ENCODE measurements at places on chromosomes 4 and X.

DNA sequence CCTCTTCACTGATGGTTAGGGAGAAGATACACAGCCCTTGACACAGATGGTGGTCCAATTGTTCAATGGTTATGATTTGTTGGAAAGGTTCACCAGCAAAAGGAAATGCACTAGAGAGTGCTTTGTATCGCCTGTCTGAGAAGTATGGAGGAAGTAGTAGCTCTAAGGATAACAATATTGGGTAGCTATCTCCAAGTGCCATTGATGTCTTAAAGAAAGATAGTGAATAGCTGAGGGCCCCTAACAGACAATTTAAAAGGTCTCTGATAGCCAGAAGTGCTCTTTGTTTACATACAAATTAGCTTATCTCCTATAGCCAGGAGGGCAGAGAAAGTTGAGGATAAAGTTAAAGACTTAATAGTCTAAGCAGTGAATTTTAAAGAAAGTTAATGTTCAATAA is 33.9 kb upstream of the BLTP1 start:
- DNase-seq, result no peak

DNA sequence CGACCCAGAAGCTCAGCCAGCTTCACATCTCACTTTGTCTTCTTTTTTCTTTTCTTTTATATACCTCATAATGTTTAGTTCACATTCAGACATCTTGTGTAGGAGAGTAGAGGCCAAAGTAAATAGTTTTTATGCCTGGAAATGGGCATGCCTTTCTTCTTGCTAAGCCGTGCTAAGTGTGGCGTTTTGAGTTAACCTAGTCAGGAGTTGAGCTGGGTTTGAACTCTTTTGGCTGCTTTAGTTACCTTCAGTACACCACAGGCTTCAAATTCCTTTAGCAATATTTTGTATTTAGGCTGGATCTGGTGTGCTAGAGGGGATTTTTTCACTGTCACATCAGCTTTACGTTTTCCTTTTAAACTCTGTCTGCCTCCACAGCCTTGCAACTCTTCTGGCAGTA is 300.8 kb downstream of the ZNF674 start:
- no peak for DNase-seq

GRCh38 chr4:61817071-61817470 is 616.9 kb downstream of the ADGRL3 start:
- DNase-seq, result no peak

DNA sequence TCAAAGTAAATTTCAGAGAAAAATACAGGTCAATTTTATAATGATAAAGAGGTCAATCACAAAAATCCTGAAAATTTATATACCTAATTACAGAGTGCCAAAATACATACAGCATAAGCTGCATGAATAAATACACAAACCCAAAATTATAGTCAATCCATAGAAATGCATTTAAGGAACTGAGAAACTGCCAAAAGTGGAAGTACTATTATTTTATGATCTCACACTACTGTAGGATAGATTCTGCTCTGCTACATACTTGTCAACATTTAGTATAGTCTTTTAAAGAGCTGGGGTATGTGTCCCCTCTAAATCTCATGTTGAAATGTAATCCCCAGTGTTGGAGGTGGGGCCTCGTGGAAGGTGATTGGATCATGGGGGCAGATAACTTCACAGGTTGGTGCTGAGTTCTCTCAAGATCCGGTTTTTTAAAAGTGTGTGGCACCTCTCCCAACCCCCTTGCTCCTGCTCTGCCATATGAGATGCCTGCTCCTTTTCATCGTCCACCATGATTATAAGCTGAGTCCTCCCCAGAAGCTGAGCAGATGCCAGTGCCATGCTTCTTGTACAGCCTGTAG is 31.8 kb downstream of the CHIC2 start:
- no peak for DNase-seq

GRCh38 chrX:124435616-124436015 is 89.3 kb downstream of the SH2D1A start:
- DNase-seq, result no peak

DNA sequence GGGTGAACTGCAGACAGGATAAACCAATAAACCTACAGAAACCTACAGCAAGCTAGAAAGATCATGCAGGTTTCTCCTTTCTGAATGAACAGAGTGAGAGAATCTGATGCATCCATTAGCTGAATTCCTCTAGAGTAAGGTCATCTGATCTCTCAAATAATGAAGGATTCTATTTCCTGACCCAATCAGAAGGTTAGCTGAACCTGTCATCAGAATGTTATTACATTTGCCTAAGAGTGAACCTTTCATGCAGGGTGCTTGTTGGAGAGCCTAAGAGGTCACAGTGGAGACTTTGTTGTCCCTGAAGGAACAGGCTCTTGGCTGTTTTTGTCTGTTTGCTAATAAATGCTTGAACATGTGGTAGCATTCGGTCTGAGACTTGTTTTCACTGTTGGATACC is 24.0 kb downstream of the MEPE start:
- DNase-seq, result no peak

DNA sequence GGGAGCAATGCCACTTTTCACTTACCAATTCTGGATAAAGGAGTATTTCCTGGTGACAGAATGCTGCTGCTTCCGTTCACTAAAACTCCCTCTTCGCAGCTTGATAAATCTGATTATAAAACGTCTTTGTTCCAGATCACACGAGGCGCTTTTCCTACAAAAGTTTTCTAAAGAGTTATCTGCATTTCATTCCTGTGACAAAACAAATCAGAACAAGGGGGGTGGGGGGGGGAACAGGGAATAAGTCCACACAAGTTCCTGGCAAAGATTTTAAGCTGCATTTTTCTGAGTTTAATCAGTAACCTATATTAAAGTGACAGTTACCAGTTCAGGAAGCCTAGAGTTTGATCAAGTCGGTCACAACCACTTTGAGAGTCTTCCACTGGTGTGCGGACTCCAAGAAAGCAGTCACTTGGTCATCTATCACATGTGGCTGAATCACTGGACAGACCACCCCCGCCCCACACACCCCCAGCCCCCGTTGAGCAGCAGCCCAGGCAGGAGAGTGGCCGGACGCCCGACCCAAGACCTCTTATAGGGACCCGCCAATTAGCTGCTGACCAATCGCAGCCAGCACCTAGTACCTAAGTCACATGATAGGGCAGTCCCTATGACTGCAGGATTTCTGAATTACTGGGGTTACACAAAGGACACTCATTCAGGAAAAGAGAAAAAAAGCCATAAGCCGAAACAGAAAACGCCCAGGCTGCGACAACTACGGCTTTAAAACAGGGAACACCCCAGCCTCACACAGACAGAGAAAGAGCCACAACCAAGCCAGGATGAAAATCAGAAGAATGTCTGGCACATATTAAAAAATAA is 569.3 kb upstream of the DIPK2B start:
- DNase-seq, result peak; percentile 79

DNA sequence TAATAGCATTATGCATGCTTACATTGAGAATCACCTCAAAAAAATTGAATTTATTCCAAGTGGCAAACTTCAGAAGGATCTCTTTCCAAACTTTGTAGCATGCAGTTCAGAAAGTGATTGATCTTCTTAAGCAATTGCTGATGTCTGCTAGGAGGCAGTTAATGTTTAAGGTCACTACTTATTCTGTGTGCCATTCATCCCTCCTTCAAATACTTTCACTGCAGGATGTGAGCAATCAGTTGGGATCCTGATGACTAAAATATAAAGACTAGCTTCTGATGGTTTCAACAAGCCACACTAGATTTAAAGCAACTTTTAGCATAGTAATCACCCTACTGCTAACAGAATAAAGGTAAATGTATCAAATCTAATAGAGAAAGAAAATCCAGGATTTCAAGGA is 414.1 kb downstream of the ADGRL3 start:
- no peak for DNase-seq

DNA sequence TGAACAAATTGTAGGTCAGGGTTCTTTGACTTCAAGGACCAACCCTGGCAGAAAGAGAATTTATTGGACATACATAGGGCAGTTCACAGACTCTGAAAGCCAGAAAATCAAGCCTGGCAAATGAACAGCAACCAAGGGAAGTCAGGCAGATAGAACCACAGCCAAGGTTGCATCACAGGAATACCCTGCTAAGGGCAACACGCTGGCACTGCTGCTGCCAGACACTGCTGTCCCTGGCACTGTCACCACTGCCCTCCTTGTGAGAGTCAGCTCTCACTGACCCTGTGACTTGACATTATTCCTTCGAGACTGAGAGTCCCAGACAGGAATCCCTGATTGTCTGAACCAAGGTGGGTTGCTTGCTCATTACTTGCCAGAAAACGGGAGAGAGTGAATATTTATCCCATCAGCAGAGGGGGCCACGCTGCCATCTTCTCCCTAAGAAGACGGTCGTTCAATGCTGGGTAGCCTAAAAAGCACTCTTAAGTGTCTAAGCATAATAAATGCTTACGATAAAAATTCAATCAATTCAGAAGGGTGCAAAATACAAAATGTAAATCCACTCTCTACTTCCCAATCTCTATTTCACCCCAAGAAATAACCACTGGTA is 23.2 kb upstream of the PTTG2 start:
- DNase-seq, result no peak

- DNase-seq, result no peak
Measured at GRCh38 chr4:141074098-141074878, 59.0 kb downstream of the RNF150 start.

- no peak for DNase-seq
Measured at GRCh38 chr4:10925996-10926395, 241.4 kb upstream of the CLNK start.

DNA sequence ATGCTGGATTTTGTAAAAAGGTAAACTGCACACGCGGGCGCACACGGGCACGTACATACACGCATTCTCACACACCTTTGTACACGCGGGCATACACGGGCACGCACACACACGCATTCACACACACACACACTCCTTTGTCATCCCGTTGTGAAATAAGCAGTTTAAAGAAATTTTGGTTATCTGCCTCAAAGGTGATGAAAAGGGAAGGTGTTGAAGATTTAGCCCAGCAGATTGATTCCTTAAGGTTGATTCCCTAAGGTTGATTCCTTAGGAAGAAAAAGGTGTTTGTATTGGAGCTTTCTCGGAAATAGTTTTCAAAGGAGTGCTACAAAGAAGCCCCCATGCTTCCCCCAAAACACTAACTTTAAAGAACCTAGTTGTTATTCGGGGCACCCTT is 693 bp downstream of the ATP10D start:
- no peak for DNase-seq

GRCh38 chr4:112083587-112084347 is 61.5 kb upstream of the FAM241A start:
- no peak for DNase-seq

- DNase-seq, result no peak
Measured at GRCh38 chrX:9493936-9494335, 29.1 kb downstream of the TBL1X start.

DNA sequence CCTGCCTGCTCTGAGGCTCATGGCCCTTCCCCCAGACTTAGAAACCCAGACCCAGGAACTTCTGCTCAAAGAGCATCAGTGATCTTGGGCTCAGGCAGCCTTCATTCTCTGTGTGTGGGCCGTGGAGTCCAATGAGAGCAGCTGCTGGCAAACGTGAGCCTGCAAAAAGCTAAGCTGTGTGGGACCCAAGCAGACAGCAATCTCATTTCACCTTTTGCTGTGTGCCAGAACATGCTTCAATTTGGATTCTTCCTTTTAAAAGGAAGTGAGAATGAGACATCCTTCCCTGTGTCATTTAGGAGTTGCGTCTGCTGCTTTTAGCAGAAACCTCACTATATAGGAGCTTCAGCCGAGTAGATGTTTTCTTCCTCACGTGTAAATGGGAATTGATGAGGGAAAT is 238.5 kb downstream of the EVC2 start:
- DNase-seq, result peak; percentile 9

- no peak for DNase-seq
Measured at GRCh38 chr4:104964410-104965175, 182.1 kb upstream of the TET2 start.

DNA sequence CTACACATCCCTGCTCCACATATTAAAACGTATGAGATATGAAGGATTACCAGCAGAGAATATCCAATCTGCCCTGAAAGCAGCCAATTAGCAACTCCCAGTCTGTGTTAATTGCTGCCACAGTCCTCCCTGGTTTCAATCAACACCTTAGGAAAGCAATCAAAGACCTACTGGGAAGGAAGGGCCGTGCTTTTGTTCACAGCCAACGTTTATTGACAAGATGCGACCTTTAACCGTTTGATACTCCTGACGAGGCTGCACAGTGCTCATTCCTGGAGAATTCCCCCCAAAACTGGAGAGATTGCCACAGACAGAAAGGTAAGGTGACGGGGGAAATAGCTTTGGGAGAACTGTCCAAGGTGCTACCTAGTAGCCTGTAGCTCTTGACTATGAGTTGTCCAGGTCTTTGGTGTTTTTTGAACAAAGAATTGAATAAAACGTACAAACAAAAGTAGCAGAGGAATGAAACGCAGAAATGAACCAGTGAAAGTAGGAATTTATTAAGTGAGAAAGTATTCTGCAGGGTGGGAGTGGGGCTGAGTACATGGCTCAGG is 596.5 kb downstream of the NLGN4X start:
- DNase-seq, result no peak

DNA sequence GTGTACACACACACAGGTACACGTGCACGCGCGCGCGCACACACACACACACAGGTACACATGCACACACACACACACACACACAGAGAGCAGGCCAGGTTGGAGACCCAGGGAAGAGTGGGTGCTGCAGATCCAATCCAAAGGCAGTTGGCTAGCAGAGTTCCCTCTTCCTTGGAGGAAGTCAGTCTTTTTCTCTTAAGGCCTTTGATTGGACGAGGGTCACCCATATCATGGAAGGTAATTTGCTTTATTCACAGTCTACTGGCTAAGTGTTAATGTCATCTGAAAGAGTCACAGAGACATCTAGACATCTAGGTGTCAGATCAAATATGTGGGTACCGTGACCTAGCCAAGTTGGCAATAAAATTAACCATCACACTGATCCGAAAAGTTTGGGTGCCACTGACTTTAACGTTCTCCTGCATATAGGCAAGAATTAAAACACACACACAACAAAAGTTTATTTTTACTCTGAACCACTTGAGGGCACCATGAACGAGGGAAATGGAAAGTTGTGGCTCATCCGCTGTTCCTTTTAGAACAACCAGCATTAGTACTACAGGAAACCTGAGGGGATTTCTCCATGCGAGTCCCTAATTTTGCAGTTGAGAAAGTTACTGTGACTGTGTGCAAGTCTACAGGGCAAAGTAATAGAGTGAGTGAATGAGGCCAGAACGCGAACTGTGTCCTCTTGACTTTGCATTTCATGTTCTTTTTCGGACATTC is 66.0 kb upstream of the STOX2 start:
- no peak for DNase-seq

DNA sequence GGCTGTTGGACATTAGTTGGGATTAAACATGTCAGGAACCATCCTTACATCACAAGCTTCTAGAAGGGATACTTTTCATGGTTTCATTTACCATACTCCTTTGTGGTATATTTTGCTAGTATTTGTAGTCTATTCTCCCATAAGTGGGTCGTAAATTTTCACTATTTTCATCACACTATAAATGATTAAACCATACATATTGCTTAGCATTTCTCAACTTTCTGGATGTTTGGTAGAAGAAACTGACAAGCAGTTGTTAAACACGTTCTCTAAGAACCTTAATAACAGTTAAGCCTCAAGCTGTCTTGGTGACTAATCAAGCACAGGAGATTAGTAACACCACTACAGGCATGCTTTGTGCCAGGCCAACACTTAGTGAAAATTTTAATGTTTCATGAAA is 375.5 kb downstream of the NAF1 start:
- no peak for DNase-seq

GRCh38 chr4:184471881-184472613 is 2.3 kb downstream of the IRF2 start:
- no peak for DNase-seq

- no peak for DNase-seq
Measured at GRCh38 chr4:4647041-4647440, 105.2 kb upstream of the STX18 start.

Data from breast epithelium (tissue), 4 donors.